Thoracic aorta (tissue), 2 donors: ENCODE measurements at places on chromosomes 11 and 22. TPM values are rescaled to one million over a fixed set of nuclear protein-coding genes. Genes with fewer than 3 reads are reported as not detected.

GRCh38 chr11:119608201-119608600 is 120.8 kb downstream of the NECTIN1 start:
- no peak for DNase-seq

DNA sequence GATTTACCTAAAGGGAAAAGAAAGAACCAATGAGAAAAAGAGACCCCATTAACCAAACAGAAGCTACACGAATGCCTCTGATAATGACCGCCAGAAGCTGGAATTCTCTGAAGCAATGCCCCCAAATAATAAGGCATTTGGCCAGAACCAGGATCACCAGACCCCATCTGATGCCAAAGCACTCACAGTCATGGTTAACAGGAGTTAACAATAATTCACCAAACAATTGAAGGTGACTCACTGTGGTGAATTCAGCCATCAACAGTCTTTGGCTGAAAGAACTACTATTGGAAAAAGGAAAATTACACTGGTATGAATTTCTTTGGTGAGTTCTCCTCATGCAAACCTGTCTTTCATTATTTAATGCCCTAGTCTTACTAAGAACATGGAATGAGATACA is 21.9 kb upstream of the NFRKB start:
- DNase-seq: no peak

DNA sequence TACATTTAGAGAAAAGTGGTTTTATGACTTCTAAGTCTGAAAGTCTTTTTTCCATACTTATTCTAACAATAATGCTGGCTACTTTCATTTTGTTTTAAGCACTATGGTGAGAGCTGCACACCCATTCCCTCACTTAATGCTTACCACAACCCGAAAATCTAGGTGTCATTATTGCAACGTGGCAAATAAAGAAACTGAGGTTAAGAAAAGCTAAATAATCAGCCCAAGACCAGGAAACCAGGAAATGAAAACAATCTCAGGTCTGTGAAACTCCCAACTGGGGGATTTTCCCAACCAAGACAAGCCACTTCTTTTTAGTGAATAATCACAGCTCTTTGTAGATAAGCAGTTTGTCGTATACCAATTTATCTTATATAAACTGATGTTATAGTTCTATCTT is 126.3 kb downstream of the SLC1A2 start:
- no peak for DNase-seq

DNA sequence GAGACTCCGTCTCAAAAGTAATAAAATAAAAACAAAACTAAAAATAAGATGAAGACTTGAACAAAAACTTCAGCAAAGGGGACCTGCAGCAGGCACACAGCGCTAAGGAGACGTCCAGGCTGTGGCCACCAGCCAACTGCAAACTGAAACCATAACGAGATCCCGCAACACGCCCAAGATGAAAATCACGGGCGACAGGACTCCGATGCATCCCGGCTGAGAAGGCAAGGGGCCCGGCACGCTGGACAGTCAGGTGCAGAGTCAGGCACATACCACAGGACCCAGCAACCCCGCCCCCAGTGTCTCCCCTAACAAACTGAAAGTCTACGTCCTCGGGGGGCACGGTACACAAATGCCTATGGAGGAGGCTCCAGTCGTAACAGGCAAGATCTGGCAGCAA is 9.2 kb downstream of the HRAS start:
- no peak for DNase-seq

The SSTR3 gene
- total RNA-seq: not detected

The CHRM1 gene
- not detected for total RNA-seq

- no peak for DNase-seq
These were observed 196.3 kb downstream of the BUD13 start for GRCh38 chr11:116576526-116576925.

The DGCR6L gene
- 69.3 TPM for total RNA-seq

DNA sequence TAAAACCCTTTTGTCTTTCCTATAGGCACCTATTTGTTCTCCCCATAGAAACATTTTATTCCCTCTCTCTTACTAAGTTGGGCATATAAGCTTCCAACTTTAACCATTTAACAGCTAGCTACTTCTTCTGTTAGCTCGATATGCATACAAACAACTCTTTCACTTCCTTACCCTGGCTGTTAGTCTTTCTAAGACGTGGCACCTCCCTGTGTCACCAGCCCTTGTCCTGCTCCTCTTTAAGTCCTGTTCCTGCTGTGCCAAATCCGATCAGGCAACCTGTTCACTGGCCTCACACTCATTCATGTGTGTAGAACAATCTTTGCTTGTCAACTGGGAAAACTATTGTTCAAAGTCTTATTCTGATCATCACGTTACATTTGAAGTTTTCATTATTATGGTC is 1376.1 kb upstream of the TENM4 start:
- DNase-seq: no peak

The MISFA gene
- total RNA-seq: 17.3 TPM

DNA sequence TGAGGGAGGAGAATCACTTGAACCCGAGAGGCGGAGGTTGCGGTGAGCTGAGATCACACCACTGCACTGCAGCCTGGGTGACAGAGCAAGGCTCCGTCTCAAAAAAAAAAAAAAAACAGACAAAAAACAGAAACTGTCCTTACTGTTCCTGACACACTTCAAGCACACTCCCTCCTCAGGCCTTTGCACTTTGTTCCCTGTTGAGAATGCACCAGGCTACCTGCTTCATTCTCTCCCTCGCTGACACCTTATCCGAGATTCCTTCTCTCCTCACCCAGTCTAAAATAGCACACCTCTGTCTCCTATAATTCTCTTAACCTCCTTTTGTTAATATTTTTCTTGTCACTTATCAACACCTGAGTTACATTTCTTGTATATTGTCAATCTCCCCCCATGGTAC is 32.3 kb upstream of the TECTA start:
- DNase-seq: no peak

The CD6 gene
- 3.3 TPM for total RNA-seq

The SLC25A22 gene
- total RNA-seq: 10.7 TPM

The LRRC32 gene
- total RNA-seq: 214 TPM

The CD3E gene
- total RNA-seq: 1.1 TPM
